Mesenteric fat pad (tissue), 1 donor: ENCODE measurements at places on chromosomes 11 and 22. TPM values are rescaled to one million over a fixed set of nuclear protein-coding genes. Genes with fewer than 3 reads are reported as not detected.

- DNase-seq, result no peak
Observed at GRCh38 chr11:94066901-94067429, 45.8 kb downstream of the HEPHL1 start.

DNA sequence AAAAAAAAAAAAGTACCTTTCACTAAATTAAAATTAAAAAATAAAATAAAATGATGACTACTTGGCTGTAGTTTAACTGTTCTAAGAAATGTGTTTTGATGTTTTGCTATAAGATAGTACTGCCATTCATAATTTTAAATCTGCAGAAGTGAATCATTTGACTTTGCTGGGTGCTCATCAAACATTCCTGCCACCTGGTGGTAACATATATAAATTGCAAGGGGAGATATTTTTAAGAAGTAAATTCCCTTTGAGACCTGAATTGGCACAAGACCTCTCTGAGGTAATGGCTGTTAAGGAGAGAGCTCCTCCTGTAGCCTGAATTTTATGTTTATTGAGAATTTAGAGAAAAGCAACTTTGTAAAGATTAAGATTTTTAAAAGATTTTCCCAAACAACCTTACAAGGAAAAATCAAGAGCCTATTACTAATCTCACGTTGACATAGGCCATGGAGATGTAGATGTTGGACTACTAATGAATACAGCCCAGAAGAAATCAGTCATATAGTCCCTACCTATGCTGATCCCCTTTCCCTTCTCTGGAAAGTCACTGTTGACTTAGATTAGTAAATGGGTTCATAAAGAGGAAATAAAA, 11.9 kb upstream of the NARS2 start:
- no peak for DNase-seq

- DNase-seq, result no peak
Observed at GRCh38 chr11:29256580-29256979, 760.2 kb downstream of the KCNA4 start.

DNA sequence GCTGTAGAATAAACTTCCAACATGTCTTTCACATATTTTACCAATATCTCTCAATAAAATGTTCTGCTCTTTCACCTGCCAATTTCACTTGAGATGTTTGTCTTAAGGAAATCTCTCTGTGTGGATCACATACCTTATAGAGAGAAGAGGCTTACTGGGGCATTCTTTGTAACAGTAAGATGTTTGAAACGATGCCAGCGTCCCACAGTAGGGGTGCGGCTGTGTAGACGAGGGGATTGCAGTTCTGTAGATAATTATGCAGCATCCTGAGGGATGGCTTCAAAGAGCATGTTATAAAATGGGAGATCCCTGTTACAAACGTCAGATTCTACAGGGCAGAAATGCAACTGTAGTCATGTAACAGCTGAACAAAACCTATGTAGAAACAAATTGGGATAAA, 200.0 kb downstream of the TBC1D22A start:
- DNase-seq, result no peak

DNA sequence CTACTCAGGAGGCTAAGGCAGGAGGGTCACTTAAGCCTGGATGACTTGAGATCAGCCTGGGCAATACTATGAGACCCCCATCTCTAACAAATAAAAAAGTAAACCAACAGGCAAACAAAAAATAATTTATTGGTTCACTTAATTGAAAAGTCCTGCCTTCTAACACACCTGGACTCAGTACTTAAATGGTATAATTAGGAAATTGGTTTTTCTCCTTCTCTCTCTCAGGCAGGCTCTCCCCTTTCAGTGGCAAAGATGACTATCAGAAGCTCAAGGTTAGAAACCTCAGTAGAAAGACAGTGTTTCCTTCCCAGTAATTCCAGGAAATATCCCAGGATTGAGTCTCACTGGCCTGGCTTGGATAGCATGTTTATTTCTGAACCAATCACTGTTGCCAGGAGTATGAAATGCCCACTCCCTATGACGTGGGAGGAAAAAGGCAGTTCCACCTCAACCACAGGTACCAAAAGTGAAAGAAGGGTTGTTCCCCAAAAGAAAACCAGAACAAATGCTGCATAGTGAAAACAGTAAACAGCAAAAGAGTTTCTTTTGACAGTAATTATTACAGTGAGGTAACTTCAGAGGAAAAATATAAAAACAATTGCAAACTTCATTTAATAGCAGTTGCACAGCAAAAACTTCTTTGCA, 56.3 kb upstream of the SOX6 start:
- no peak for DNase-seq

DNA sequence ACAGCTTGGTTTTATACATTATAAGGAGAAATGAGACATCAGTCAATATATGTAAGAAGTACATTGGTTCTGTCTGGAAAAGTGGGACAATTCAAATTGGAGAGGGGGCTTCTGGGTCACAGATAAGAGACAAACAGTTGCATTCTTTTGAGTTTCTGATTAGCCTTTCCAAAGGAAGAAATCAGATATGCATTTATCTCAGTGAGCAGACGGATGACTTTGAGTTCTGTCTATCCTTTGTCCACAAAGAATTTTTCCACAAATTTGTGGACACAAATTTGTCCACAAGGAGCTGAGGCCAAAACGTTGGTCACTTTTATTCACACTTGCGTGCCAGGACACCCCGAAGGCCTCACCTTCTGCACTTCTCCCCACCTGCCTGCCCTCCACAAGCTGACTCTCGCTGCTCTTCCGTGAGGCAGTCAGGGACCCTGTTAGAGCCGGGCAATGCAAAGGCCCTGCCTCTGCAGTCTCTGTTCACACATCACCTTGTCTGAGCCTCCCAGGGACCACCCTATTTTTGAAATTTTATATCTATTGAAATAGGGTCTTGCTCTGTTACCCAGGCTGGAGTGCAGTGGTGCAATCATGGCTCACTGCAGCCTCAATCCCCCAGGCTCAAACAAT, 20.5 kb downstream of the IL17REL start:
- peak; percentile 65 for DNase-seq

The SPDYC gene
- not detected for total RNA-seq

DNA sequence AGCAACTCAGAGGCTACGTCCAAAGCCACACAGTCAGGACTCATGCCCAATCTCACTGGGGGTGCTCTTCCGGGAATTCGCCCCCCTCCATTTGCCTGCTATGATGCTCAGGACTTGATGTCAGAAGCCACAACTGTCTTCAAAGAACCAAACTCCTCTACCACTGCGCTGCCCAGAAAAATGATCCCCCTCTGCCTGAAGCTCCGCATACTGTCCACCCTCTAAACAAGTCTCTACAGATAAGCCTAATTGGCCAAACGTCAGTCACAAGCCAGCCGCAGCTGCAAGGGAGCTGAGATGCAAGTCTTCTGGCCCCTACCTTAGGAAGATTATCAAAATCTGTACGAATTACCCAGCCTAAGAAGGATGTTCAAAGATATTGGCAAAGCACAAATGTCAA, 294.6 kb downstream of the BUD13 start:
- peak; percentile 65 for DNase-seq

The DGAT2 gene
- 337 TPM for total RNA-seq

- DNase-seq, result no peak
Observed at GRCh38 chr11:134134167-134134566, 65.3 kb downstream of the JAM3 start.

GRCh38 chr22:35322893-35323292, 23.2 kb downstream of the TOM1 start:
- DNase-seq, result no peak

The TRIM77 gene
- total RNA-seq, result not detected

- no peak for DNase-seq
Observed at GRCh38 chr22:20194681-20195593, 44.1 kb upstream of the CCDC188 start.
